ENCODE measurements at places on chromosomes 16 and 17.

DNA sequence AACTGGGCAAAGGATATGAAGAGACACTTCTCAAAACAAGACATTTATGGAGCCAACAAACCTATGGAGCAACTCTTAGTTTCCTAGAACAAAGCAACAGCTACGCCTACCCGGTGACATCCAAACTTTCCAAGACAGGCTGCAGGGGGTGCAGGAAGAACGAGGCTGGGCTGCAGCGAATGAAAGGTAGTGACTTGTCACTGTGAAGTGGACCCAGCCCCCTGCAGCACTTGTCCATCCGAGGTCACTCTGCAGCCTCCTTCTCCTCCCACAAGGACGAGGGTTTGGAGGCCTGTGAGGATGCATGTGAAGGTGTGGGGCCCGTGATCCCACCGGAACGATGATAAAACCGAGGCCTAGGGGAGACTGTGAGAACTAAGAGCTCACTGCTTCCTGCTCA, 192.6 kb upstream of the RPL38 start:
- no peak for DNase-seq

DNA sequence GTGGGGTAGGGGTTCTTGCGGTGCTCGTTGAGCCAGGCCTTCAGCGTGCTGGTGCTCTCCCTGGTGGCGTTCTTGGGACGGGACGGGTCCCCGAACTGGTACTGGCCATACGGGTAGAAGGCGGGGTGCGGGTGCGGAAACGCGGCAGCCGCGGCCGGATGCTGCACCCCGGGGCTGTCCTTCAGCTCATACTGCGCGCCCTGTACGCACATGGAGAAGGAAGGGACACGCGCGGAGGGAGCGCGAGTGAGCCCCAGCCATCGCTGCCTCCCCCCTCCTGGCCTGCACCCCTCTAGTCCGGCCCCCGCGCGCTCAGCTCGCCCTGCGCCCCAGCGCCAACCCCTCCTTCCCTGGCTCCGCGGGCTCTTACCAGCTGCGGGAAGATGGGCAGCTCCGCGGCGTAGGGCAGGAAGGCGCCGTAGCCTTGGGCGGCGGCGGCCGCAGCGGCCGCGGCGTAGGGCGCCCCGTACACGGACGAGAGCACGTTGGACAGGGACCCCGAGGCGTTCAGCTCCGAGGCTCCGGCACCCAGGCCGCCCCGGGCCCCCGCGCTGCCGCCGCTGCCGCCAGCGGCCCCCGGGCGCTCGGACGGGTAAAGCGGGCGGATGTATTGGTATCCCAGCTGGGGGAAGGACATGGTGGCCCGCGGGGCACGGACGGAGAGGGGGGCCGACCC, 1.0 kb downstream of the IRX3 start:
- peak; percentile 86 for DNase-seq

DNA sequence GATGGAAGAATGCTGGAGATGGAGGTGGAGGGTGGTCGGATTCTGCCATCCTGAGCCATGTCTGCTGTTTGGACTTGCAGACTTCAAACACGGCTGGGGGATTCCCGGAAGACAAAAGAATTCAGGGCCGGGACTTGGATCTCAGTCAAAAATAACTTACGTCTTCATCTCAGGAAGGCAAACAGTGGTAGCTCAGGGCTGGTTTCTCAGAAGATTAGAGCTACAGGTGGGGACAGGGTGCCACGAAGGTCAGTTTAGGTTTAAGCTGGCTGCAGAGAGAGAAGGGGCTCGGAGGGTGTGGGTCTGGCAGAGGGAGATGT, 4.3 kb upstream of the RHBDL3 start:
- no peak for DNase-seq

GRCh38 chr17:28646039-28646754, 1.2 kb upstream of the BLTP2 start:
- no peak for DNase-seq

GRCh38 chr16:66045626-66046025, 320.9 kb upstream of the CDH5 start:
- no peak for DNase-seq

DNA sequence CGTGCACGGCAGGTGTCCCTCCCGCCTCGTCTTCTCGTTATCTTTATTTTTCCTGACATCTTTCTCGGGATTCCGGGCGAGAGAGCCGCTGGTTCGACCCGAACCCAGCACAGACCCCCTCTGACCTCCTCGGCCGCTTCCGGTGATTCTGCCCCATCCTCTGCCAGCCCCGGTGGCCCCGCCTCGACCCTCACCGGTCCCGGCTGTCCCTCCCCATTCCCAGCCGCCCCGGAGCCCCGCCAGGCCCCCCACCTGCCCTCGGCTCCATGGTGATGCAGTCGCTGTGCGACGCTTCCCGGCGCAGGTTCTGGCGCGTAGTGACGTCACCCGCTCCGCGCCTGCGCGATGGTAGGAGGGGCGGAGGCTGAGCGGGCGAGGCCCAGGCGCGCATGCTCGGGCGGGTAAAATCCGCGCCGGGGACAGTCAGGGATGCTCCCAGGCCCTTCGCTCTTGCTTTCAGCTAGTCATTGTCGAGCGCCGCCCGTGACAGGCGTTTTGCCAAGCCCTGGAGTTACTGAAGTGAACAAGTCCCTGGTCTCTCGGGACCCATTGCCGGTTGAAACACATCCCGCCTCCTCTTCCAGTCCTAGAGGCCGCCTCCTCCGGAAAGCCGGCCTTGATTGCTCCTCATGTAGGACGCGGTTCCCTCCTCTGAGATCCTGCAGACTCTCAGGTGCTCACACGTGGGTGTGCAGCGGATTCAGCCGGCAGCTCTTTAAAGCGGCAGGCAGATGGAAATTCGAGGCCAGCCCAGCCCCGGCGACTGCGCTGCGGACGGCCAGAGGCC, at the start of gene MTHFSD:
Gene MTHFSD (minus strand): TSS at position 319 of the 787 bp plus-strand sequence. CDS start 51 bp downstream, at position 268.
- DNase-seq, result peak; percentile 99

- DNase-seq, result no peak
Observed at GRCh38 chr16:1642753-1643152, 30.6 kb downstream of the CRAMP1 start.

DNA sequence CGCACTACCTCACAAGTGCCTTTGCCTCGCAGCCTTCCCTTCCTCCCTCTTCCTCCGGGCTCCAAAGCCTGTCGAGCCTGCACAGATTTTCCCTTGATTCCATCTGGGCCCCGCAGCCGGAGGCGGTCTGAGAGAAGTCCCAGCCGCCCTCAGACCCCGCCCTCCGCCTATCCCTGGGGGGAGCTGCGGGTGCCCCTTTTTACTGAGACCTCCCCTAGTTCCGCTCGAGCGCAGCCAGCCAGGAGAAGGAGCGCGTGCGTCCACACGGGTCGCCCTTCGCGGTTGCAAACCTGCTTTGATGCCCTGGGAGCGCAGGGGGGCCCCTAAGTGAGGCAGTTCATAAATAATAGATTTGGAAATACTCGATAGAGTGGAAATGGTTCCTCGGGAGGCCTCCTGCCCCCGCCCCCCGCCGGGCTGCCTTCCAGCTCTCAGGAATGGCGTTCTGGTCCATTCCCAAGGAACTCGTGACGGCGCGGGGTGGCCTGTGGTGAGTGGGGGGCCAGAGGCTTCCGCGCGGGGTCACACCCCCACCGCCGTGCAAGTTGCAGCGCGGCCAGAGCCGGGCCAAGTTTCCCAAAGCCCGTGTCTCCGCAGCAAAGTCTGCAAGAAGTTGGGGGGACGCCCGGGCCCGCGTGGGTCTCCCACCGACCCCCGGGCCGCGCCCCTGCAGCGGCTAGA, 610 bp downstream of the C16orf74 start:
- DNase-seq, result no peak

DNA sequence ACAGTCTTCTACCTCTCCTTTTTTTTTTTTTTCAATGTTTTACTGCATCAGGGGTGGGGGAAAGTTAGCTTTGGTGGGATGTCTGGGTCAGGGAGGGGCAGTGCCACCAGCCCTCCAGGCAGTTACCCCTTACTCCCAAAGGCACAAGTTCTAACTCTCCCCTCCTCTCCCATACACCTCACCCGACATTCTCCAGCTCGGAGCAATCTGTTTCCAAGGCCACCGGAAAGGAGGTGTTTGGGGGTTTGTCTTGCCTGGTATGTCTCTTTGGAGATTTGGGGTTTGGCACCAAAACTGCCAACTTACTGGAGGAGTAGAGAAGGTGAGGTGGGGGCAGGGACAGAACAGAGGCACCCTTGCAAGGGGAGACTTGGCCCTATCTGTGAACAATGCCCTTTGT, 4.7 kb downstream of the DLX3 start:
- DNase-seq, result peak; percentile 30

DNA sequence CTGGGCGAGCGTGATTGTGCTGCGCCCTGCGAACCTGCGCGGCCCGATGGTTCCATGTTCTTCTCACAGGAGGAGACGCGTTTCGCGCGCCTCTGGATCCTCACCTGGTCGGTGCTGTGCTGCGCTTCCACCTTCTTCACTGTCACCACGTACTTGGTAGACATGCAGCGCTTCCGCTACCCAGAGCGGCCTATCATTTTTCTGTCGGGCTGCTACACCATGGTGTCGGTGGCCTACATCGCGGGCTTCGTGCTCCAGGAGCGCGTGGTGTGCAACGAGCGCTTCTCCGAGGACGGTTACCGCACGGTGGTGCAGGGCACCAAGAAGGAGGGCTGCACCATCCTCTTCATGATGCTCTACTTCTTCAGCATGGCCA, 1.0 kb downstream of the FZD2 start:
- DNase-seq, result no peak

DNA sequence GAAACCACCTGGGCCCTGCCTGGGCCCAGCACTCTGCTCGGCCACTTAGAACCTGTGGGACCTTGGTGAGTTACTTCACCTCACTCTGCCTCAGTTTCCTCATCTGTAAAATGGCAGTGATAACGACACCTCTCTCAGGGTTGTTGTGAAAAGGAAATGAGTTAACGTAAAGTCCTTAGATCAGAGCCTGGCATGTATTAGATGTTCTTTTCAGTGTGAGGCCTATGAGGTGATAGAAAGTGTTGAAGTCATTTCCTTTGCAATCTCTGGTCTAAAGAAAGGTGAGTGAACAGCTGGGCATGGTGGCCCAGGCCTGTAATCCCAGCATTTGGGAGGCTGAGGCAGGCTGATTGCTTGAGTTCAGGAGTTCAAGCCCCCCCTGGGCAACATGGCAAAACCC, 51.7 kb upstream of the LGALS9 start:
- DNase-seq, result no peak

GRCh38 chr17:81412490-81413093, 17.3 kb downstream of the BAHCC1 start:
- DNase-seq, result no peak

DNA sequence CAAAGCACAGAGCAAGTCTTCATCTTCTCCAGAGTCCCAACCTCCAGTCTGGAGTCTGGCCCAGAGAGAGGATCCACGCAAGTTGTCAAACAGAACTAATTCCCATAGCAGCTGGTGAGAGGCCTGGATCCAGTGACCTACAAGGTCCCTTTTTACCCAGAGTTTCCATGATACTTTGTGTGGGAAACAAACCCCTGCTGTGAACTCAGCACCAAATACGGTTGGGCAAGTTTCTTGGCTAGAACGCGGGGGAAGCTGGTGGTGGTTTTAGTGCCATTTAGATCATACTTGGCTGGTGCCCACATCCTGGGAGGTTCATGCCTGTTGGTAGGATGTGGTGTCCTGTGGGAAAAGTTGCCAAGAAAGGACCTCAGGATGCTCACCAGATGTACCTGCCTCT, 18.1 kb downstream of the TMC7 start:
- no peak for DNase-seq

GRCh38 chr16:84040823-84041820, 1.5 kb downstream of the SLC38A8 start:
- DNase-seq, result no peak

DNA sequence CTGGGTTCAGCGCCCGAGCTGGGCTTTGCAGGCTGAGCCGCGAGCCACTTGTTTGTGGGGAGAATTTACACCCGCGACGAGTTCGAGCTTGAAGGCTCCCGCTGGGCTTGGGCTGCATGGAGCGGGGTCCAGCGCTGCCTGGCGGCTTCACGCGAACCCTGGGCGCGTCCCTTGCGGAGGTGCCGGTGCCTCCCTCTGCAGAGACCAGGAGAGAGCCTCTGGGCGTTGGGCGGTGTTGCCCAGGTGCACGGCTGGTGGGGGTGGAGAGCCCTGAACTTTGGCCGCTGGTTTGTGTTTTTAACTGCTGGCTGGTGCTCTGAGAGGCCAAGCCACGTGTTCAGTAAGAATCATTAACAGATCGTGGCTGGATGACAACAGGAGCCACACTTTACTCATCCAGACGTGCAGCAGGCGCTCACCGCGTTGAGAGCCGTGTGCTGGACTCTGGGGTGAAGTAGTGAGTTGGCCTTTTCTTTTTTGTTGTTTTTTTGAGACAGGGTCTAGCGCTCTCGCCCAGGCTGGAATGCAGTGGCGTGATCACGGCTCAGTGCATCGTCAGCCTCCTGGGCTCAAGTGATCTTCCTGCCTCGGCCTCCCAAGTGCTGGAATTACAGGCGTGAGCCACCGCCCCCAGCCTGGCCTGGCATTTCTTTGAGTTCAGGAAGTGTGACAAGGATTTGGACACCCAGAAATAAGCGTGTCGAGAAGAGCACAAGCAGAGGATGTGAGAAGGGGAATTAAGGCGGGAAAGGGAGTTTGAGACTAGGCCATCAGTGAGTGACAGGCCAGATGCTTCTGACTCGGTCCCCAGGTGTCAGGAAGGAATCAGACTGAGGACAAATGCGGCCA, 827 bp downstream of the CDK10 start:
- no peak for DNase-seq

DNA sequence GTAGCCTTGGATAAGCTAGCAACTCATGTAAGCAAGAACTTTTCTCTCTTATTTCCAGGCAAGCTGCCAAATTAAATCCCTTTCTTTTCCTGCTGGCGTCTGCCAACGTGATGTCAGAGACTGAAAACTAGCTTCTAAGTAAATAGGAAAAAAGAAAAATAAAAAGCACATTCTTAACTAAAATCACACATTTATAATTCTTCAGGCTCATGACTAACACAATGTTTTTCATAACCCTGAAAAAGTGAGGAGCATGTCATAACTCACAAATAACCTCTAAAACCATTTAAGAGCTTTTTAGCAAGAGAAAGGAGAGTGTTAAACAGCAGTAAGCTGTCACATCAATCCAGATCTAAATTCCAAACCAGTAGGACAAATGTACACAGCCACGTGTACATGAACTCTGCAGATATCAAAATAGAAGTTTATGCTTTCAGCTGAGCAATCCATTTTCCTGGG, 110.0 kb downstream of the N4BP1 start:
- no peak for DNase-seq

GRCh38 chr16:49466529-49466831, 92.9 kb downstream of the C16orf78 start:
- DNase-seq, result peak; percentile 59

GRCh38 chr17:67055811-67056745, 11.7 kb downstream of the CACNG1 start:
- DNase-seq, result peak; percentile 62

- no peak for DNase-seq
Observed at GRCh38 chr16:79263425-79263824, 337.1 kb downstream of the MAF start.

- DNase-seq, result no peak
Observed at GRCh38 chr16:79286646-79287423, 313.7 kb downstream of the MAF start.

GRCh38 chr17:9228408-9229159, 207.3 kb downstream of the NTN1 start:
- no peak for DNase-seq

GRCh38 chr17:66507103-66507923, 204.9 kb downstream of the PRKCA start:
- no peak for DNase-seq
